Cortex of kidney (tissue), 1 donor: ENCODE measurements at places on chromosomes 12 and 14.
A peak's percentile ranks its signal among the peaks of the same experiment; 100 is the strongest.

DNA sequence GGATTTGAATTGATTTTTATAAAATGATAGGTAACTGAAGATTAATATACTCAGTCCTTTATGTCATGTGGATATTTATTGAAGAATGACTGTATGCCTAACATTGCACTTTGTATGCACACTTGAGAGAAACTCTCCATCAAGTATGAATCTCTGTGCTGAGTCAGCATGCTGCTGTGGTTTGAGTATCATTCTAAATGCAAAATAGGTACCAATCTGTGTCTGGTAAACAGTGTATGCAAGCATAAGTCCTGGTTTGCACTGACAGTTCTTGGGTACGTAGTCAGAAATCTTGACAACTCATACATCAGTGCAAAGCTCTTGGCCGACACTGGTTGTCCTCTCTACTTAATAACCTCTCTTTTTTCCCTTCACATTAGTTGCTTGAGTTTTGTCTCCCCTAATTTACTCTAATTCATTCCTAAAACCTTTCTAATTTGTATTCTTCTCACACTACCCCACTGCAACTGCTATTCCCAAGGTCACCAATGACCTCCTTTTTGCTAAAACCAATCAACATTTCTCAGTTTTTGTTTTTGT, 21.8 kb downstream of the MGAT4C start:
- DNase-seq = no peak

DNA sequence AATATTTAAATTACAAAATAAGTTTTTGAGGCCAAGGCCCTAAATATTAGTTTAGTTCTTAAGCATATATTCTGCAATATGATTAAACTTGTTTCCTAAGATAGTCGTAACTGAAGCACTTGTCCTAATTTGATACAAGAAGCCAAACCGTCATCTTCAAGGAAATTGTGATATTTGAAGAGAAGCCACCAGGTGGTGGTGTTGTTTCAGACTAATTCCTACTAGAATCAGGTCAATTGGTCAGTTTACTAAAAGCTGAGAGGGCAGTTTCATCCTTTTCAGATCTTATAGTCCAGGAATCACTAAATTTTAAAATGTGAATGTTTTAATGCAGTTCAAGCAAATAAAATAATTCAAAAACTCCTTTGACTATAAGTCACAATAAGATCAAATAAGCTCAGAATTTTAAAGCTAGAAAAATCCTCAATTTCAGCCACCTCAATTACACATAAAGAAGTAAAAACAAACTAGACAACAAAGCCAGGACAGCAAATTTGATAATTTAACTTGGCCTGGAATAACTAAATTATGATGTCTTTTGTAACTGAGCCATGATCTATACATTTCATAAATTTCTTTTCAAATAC, 7.1 kb upstream of the ARL1 start:
- no peak for DNase-seq

- peak; percentile 25 for DNase-seq
Measured at GRCh38 chr14:35403114-35403602, 1.4 kb downstream of the NFKBIA start.

DNA sequence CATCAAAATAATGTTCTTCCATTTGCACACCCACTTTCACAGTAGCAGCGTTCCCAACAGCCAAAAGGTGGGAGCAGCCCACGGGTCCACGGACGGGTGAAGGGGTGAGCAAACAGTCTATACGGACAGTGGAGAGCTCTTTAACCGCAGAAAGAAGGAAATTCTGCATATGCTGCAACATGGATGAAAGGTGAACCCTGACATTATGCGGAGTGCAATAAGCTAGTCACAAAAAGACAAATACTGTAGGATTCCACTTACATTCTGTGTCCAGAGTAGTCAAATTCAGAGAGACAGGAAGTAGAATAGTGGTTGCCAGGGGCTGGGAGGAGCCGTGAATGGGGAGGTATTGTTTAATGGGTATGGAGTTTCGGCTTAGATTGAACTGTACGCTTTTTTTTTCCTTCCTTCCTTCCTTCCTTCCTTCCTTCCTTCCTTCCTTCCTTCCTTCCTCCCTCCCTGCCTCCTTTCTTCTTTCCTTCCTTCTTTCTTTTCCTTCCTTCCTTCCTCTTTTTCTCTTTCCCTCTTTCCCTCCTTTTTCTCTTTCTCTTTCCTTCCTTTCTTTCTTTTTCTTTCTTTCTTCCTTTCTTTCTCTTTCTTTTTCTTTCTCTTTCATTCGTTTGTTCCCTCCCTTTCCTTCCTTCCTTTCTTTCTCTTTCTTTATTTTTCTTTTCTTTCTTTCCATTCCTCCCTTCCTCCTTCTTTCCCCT, 15.8 kb upstream of the ANKRD9 start:
- DNase-seq = no peak

GRCh38 chr12:52331039-52331438, 9.8 kb upstream of the KRT83 start:
- no peak for DNase-seq

GRCh38 chr14:68111097-68111852, 291.7 kb downstream of the RAD51B start:
- DNase-seq = no peak
